ENCODE measurements at places on chromosomes 4 and X.

GRCh38 chrX:110026099-110026844 is 23.4 kb downstream of the TMEM164 start:
- peak; percentile 36 for DNase-seq

- DNase-seq: no peak
Observed at GRCh38 chr4:152024881-152025280, 264.1 kb upstream of the GATB start.

GRCh38 chr4:1462009-1462767 is 55.9 kb upstream of the NKX1-1 start:
- DNase-seq: no peak

DNA sequence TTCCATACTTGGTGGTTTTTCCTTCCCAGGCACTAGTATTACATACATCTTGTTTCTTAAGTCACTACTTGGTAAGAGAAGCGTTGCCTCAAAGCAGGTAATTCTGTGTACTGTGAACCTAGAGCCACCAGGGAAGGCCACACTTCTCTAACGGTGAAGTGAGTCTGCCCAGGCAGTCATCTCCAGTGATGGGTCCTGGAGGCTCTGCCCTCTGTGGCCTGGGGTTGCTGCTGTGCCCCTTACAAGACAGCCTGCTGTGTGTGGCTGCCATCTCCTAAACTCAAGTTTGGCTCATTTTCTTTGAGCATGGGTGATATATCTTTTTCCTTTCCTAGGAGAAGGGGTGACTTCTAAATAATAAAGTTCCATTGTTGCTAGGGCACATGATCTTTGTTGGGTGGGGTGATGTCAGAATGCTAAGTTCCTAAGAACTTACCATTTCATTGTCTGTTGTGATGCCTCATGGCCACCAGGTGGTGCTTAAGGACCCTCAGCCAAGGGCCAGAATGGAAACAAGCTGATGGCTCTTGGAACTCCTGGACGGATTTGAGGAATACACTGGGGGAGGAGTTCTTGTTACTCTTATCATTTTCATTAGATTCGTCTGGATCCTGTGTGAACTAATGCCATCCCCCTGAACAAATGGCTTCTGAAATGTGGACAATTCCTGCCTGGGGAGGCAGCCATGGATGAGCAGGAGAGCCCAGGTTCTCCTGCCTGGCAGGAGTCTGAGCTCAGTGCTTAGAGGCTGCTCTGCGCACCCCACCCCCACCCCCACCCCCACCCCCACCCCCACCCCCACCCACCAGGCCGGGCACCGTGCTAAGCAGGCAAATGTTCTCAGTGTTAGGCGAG is 41.1 kb upstream of the WDR1 start:
- peak; percentile 61 for DNase-seq

GRCh38 chrX:113522814-113523213 is 682.2 kb upstream of the AMOT start:
- no peak for DNase-seq

DNA sequence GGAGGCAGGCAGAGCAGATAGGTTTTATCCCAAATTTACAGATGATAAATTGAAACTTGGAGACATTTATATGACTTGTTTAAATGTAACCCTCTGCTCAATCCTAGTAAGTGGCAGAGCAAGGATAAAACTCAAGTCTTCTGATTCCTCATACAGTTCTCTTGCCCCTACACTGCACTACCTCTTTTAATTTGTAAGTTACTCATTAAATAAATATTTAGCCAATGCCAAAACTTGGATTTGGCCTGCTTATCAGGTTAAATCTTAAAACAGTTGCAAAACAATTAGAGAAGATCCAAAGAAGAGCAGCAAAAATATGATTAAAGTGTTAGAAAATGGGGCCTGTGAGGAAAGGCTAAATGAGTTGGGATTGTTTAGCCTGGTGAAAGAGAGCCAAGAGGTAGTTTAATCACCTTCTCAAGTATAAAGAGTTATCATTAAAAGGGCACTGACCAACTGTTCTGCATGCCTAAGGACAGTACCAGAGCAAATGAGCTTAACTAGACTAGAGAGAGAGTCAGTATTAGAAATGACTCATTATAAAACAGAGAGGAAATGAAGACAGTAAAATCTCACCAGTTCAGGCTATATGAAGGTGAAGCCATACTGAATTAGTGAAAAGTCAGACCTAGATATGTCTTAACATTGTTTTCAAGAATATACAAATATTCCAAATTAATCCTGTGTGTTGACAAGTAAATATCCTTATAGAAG is 146.3 kb downstream of the GRIA3 start:
- DNase-seq: no peak

GRCh38 chr4:40486534-40486933 is 143.1 kb downstream of the RBM47 start:
- DNase-seq: no peak

DNA sequence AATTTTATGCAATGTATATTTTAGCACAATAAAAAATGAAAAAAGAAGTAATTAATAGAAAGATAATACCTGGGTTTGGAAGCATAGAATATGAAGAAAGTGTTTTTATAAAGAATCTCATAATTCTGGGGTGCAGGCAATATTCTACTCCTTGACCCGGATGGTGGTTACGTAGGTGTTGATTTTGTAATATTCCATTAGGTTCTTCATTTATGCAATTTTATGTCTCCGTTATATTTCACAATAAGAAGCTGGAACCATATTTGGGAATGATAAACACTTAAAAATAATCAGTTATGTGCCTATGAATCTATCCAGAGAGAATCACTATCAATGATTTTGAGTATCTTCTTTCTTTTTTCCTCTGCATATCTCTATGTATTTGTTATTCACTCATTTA is 38.5 kb downstream of the CHRNA9 start:
- no peak for DNase-seq

DNA sequence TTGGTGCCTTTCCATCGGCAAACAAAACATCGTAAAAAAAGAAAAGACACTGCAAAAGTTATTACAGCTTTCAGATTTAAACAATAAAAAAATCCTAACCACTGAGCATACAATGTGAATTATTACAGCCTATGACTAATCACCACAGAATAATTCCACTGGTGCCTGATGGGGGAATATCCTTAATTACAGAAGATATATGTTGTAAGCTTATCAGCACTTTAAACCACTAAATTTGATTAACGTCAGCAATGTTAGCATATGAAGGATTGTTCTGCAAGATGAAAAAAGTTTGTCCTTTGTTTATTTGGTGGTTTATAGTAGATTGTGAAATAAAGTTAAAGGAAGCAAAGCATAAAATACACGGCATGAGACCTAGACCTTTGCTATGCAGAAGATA is 210.2 kb upstream of the ADAMTS3 start:
- no peak for DNase-seq

- peak; percentile 39 for DNase-seq
Observed at GRCh38 chr4:128565565-128566186, 243.8 kb upstream of the JADE1 start.
